NCI-H774 (cell line): ENCODE measurements at places on chromosomes 6 and 20.

GRCh38 chr6:117384659-117385058, 41.1 kb downstream of the ROS1 start:
- DNase-seq, result no peak

- DNase-seq, result no peak
Measured at GRCh38 chr6:121523628-121524027, 88.2 kb downstream of the GJA1 start.

DNA sequence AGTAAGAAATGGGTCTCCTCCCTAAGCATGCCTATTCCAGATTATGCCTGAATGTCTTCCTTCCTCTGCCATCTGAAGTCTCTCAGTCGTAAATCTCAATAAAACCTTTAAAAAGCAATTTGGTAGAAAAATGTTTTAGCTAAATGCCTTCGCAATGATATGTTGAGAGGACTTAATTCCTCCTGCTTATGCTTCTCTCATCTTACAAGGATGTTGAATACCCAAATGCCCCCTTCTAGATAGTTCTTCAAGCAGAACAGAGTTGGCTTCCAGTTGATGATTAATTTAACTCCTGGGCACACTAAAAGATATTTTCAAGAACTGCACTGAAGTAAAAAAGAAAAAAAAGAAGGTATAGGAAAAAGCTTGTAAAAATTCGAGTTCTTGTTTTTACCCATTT, 275.0 kb upstream of the SPTLC3 start:
- no peak for DNase-seq

GRCh38 chr6:33428224-33428965, 8.5 kb downstream of the SYNGAP1 start:
- no peak for DNase-seq

DNA sequence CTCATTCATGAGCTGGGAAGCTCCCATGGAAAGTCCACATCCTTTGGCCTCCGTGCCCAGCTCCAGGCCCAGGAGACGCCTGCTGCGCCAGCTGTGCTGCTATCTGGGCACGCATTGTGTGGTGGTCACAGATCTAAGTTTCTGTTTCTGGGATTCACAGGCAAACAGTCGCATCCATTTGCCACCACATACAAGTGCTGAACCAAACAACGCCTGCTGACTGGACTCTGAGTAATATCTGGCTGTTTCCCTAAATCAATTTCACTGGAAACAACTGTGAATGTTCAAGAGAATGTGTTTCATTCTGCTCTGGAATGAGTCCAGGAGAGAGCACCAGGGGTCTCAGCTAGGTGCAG, 45.5 kb downstream of the IRF4 start:
- DNase-seq, result no peak

DNA sequence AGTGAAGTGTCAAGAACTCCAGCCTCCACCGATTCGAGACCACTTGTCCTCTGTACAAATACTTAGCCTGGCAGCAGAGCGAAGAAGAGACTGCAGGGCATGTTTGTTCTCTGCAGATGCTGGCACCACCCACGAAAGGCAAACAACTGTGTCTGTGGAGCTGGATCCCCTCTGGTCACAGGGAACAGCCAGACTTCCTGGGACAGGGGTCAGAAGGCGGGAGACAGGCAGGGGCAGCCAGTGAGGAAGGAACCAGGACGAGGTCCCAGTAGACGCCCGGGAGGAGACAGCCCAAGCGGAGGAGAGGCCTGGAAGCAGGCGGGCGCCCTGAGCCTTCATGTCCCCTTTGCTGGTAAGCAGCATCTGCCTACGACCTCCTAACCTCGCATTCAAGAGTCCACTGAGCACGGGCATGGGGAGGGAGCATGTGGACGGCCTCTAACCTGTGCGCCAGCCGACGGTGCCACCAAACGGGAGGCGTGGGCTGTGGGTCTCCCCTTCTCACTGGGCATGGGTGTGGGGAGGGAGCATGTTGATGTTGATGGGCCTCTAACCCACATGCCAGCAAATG, 265.5 kb downstream of the DLL1 start:
- DNase-seq, result peak; percentile 91

GRCh38 chr6:164101859-164102258, 687.3 kb downstream of the QKI start:
- DNase-seq, result no peak

GRCh38 chr6:11598687-11599086, 61.1 kb downstream of the TMEM170B start:
- DNase-seq, result no peak

GRCh38 chr6:43880236-43881137, 110.5 kb downstream of the VEGFA start:
- no peak for DNase-seq

- no peak for DNase-seq
Measured at GRCh38 chr6:63787021-63787420, 151.4 kb downstream of the PHF3 start.

DNA sequence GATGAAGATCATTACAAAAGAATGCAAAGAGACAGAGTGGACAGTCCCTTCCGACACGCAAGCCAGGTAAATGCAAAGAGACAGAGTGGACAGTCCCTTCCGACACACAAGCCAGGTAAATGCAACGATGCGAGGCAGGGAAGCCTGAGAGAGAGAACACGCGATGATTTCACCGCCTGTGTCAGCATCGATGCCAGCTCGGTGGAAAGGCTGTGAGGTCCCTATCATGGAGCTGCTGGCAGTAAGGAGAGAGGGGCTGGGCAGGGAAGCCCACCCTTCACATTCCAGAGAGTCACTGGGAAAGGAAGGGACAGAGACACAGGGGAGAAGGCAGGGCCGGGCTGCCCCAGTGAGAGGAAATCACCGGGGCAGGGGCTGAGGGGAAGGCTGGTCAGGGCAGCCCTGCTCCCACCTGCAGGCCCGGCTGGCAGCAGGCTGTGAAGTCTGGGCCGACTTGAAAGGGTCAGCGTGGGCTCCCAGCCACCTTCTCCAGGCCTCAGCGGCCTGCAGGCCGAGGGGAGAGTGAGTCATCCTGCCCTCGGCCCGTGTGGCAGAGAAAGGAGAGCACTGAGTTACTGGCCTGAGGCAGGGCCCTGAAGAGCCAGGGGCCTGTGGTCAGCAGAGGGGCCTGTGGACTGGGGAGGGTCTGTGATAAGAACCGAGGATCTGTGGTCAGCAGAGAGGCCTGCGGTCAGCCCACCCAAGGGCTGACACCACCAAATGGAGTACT, 80.4 kb downstream of the DACT2 start:
- DNase-seq, result no peak

DNA sequence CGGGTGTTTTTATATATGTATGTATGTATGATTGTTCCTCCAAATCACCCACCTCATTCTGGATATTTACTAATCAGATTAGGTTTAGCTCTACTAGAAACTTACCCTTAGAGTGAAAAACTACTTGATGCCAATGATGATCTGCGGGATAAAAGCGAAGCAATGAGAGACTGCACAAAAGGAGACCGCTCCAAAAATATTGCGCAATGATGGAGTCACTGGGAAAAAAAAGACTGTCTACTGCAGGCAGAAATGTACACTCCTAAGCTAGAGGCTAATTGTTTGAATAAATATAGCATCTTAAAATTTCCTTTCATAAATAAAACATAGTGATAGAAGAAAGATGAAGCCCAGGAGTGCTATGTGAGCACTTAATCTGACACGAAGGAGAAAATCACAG, 7.3 kb downstream of the RAB32 start:
- no peak for DNase-seq

- DNase-seq, result no peak
Measured at GRCh38 chr20:54110041-54110440, 39.6 kb upstream of the BCAS1 start.

GRCh38 chr20:8837396-8837795, 231.5 kb upstream of the PLCB4 start:
- no peak for DNase-seq

DNA sequence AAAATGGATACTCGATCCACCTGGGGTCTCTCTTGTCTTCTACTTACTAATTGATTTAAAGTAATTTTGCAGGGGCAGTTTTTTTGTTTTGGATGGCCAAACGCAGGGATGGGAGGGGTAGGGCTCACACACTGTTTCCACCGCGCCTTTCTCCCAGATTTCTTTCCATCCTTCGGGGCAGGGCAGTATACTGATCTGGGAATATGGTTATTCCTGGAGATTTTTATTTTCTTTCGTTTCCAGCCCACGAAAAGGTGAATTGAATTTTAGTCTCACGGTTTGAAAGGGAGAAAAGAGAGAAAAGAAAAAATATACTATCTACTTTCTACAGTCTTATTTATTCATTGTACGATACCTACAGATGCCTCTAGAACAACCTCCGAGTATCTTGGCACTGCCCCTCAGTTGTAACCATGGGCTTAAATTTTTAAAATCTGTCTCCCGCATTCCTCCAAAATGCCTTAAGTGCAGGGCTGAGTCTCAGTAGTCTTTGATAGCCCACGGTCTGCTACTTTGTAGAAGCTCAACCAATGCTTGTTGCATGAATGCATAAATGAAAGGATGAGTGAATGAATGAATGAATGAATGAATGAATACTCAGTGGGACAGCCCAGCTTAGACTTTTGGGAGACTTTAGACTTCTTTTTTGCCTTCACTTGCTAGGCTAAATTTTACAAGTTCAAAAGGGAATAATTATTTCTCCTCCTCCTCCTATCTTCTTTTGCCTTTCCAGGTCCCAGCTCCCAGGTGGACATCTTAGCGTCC, 18.1 kb upstream of the TRIM27 start:
- DNase-seq, result no peak

GRCh38 chr20:8774412-8774811, 294.5 kb upstream of the PLCB4 start:
- DNase-seq, result no peak

GRCh38 chr6:159941286-159942113, 27.4 kb upstream of the IGF2R start:
- DNase-seq, result peak; percentile 10

DNA sequence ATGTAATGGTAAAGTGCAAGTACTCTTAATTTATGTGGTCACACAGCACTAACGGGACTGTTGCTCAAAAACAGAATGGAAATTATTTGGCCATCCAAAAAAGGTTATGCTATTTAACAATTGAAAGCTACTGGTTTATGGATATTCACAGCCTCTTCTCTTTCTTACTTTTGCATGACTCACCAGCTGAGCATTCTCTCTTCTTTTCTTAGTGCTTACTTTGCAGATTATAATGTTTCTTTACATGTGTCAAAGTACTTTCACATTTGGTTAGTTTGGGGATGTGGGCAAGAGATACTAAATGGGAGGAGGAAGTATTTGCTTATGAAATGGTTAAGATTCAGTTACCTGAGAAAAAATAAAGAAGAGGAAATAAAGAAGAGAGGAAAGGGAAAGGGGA, 610.5 kb downstream of the HTR1B start:
- DNase-seq, result no peak

DNA sequence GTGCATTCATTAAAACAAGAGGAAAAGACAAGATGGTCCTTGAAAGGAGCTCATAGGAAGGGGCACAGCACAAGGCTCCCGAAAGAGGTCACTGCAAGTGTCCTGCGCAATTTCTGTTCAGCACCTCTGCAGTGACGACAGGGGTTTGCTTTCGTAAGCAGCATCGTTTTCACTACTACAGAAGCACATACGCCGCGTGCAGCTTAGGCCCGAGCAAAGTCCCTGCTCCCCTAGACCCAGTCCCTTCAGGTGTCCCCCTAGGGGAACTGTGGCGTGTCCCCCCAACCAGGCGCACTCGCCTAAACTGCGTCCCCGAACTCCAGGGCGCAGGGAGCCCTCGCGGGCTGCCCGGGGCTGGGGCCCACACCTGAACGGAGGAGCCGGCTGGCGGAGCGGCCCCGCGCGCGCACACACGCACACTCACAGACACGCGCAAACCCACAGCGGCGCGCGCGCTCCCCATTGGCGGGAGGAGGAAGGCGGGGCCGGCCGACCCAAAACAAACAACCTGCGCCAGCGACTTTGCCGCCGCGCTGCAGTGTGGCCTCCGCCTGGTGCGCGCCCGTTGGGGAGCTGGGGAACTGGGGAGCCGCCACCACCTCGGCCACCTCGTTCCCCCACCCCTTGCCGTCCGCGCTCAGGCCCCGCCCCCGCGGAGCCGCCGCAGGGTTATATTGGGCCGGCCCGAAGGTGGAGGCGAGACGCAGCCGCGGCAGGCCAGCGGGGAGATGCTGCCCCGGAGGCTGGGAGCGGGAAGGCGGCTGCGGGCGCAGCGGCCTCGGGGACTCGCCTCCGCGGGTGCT, at the start of gene FOXQ1:
TSS of gene FOXQ1 (plus strand) at position 699 of the 803 bp plus-strand sequence. CDS start 607 bp downstream, outside the sequence.
- peak; percentile 2 for DNase-seq

DNA sequence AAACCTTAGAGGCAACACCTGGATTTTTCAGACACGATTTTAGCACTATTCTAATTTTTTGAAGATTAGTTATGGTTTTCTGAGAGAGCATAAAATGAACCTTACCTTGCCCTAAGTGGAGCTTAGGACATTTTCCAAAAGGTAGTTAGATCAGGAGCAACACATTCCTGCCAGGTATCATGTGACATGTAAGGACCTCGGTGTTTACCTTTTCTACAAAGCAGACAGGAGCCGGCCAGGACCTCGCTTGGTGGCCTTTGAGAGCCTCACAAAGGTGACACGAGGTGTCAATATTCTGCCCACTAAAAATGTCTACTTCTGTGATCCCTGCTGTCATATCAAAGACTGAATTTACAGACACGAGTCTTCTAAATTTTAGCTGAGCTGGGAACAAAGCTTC, 174.9 kb downstream of the SMOC2 start:
- DNase-seq, result peak; percentile 29

- no peak for DNase-seq
Measured at GRCh38 chr20:8117636-8118035, 14.4 kb upstream of the PLCB1 start.

- DNase-seq, result no peak
Measured at GRCh38 chr20:49510562-49511122, 28.2 kb upstream of the KCNB1 start.

DNA sequence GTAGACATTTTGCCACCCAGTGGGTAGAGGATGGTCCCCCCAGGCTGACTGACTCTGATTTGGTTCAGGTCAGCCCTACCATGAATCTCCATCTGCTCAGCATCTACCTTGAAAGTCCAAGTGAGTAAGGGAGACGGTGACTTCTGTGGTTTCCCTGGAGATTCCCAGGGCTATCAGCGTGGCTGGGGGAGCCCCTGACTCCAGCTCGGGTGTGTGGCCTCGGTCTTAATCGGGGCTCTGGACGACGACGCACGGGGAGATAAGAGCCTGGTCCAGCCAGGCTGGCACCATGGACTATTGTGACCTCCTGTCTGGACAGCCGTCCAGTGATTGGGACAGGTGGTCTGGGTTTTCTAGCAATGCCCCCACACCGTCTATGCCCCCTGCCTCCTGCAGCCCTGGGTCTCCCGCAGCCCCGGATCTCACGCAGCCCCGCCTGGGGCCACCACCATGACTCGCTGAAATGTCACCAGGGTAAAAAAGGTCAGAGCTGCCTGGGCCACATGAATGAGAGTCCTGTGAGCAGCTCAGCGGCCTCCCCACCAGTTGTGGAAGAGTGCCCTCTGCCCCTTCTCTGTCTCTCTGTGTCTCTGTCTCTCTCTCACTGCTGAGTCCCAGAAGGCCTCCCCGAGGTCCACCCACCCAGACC, 47.1 kb upstream of the GATA5 start:
- no peak for DNase-seq

DNA sequence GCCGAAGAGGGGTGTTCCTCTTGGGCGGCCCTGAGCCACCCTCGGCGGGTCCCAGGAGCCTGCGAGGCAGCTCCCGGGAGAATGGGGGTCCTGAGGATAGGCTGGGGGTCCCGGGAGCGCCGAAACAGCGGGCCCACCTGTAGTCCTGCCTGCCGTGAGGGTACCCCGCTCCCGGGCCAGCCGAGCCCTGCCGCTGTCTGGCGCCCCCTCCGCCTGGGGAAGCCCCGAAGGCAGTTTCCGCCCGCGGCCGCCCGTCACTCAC, 280 bp downstream of the SPATA2 start:
- no peak for DNase-seq
